ENCODE measurements at places on chromosomes 11 and 22.
A peak's percentile ranks its signal among the peaks of the same experiment; 100 is the strongest.

DNA sequence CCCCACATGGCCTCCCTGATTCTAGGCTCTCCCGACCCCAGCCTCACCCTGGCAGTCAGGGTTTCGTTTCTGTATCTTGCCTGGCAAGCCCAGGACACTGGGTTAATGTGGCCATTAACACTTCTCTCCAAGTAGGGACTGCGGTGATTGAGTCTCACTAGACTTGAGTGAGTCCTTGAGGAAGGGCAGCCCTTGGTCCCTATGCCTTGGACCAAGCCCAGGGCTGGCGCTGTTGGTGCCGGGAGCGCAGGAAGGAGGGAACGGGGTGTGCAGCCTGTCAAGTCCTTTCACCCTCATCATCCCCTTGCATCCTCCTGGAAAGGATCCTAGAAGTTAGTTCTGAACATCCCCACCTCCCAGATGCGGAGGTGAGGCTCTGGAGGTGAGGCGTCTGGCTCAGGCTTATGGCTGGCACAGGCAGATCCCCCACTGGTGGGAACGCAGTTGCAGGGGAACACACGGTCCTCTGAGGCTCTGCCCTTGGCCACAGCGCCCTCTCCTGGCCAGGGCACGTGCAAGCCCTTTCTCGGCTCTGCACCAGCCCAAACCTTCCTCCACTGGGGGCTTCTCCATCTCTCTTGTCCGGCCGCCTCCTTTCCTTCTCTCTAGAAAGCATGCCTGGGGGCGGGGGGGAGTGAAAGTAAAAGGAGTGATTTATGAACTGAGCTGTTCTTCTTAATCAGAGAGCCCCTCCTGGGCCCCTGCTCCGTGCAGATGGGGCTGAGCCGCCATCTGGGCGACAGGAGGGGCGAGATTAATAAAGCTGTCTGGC is 56.7 kb downstream of the TP53I11 start:
- no peak for DNase-seq

GRCh38 chr11:76074148-76075095 is 131.9 kb downstream of the WNT11 start:
- DNase-seq = peak; percentile 10

DNA sequence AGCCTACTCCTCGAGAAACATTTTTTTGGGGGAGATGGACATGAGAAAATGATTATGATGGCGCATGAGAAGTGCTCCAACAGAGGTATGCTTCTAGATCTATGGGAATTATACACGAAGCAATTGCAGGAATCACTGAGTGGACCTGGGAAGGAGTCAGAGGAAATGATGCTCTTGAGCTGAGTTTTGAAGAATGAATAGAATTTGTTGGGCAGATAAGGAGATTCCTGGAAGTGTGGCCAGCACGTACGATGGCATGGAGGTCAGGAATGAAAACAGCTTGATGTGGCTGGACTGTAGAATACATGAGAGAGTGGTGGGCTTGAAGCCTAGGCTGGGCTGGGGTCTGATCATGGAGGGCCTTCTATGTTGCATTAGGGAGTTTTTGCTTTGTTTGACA is 31.7 kb downstream of the ADAMTS15 start:
- DNase-seq = peak; percentile 17

DNA sequence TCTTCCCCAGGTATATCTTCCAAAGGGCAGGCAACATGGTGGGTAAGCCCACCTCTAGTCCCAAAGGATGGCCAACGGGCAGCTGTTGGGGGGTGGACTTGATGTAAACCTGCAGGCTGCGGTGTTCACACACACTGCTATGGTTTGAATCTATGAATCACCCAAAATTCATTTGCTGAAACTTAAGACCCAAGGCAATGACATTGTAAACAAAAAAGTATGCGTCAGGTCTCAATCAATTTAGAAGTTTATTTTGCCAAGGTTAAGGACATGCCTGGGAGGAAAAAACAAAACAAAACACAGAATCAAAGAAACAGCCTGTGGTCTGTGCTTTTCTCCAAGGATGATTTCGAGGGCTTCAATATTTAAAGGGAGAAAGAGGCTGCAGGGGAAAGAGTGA is 18.3 kb downstream of the RCN1 start:
- DNase-seq = no peak

DNA sequence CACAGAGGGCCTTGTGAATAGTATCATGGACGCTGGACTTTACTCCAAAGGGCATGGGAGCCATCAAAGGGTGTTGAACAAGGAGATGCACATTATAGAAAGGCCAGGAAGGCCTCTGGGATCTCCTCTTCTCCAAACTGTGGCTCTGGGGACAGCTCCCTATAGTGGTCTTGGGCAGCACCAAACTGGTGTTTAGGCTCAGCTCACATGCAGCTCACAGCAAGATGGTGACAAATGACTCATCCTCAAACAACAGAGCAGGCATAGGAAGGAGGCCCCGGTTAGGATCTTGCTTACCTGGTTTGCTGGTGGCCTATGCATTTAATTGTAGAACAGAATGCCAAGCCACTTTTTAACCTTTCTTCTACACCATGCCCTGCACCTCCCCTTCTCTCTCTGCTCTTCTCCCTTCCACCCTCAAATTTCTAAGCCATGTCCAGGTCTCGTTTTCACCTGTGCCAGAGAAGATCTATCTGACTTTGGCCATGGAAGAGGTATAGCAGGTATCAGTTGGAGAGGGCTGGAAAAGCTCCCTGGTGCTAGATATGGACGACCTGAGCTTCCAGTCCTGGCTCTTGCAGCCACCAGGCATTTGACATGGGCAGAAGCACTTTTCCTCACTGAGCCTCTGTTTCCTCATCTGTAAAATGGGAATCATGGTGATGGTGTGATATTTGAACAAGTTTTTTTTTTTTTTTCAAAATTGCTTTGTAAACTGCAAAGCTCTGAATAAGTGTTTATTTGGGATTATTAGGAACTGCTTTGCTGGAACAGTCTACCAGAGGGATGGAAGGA is 14.4 kb upstream of the EHF start:
- no peak for DNase-seq
